Liver (tissue), 10 donors: ENCODE measurements at places on chromosomes 7 and 10. TPM values are rescaled to one million over a fixed set of nuclear protein-coding genes. Genes with fewer than 3 reads are reported as not detected.

The ADAM8 gene
- 5.4 TPM for total RNA-seq

The KLF6 gene
- total RNA-seq = 26.6 TPM

The GBX1 gene
- total RNA-seq = not detected

The CACNB2 gene
- 0.65 TPM for total RNA-seq

The MNX1 gene
- not detected for total RNA-seq

The C7orf33 gene
- not detected for total RNA-seq

The CALHM3 gene
- total RNA-seq = 0.14 TPM

The PLAU gene
- total RNA-seq = 1.0 TPM

The KNDC1 gene
- total RNA-seq = 8.0 TPM

The SPDYE16 gene
- 0.17 TPM for total RNA-seq

The SLC29A4 gene
- 2.8 TPM for total RNA-seq

The ADAMTS14 gene
- total RNA-seq = 0.33 TPM

- no peaks in the 10 kb centered on the region for H3K36me3 ChIP-seq
- H3K27me3 ChIP-seq = no peaks in the 10 kb centered on the region
- H3K4me1 ChIP-seq = no peaks in the 10 kb centered on the region
- H3K27ac ChIP-seq = no peak overlapping the region
- no peak overlapping the region for H3K4me3 ChIP-seq
Observed at GRCh38 chr10:17209881-17210280, 8.4 kb upstream of the TRDMT1 start.

DNA sequence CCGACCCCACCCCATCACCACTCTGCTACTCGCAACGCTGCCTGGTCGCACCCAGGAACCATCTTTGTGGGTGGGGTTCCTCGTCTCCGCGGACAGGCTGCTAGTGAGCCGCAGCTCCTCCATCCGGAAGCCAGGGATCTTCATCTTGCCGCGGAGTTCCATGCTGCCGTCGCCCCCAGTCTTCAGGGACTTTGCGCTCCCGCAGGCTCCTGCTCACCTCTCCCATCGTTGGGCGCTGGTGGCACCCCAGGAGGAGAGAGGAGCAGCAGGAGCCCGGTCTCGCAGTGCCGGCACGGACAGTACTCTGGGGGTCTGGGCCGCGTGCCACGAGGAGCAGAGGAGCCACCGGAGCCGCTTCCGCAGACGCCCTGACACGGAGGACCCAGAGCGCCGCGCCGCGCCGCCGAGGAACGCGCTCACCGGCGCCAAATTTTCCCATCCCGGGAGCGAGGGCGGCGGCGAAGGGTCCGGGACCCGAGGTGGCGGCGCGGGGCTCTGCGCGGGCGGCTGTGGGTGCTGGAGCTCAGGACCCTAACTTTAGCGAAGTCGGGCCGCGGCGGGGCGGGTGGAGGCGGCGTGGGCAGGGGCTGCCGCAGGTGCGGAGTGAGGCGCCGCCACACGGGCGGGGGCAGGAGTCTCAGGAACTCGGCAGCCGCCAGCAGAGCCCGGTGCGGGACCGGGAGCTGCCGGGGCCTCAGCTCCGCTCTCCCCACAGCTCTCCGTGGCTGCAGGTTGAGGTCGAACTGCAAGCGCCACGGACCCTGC lies 750.1 kb upstream of the SORCS1 start:
- no peaks in the 10 kb centered on the region for H3K36me3 ChIP-seq
- no peaks in the 10 kb centered on the region for H3K4me1 ChIP-seq
- H3K4me3 ChIP-seq = peak overlapping the region; percentile 15
- no peaks in the 10 kb centered on the region for H3K27me3 ChIP-seq

GRCh38 chr7:1314021-1314907 lies 81.6 kb downstream of the UNCX start:
- no peak overlapping the region for H3K27ac ChIP-seq
- no peaks in the 10 kb centered on the region for H3K36me3 ChIP-seq
- H3K27me3 ChIP-seq = no peaks in the 10 kb centered on the region

- no peak overlapping the region for H3K27ac ChIP-seq
- no peak for DNase-seq
- no peaks in the 10 kb centered on the region for H3K4me1 ChIP-seq
Observed at GRCh38 chr10:74669210-74669609, 157.2 kb upstream of the KAT6B start.

- DNase-seq = no peak
- no peak overlapping the region for H3K27ac ChIP-seq
- H3K36me3 ChIP-seq = no peaks in the 10 kb centered on the region
- peaks cover 11% of the 10 kb centered on the region for H3K4me1 ChIP-seq
Observed at GRCh38 chr7:154409703-154410311, 357.6 kb downstream of the DPP6 start.

DNA sequence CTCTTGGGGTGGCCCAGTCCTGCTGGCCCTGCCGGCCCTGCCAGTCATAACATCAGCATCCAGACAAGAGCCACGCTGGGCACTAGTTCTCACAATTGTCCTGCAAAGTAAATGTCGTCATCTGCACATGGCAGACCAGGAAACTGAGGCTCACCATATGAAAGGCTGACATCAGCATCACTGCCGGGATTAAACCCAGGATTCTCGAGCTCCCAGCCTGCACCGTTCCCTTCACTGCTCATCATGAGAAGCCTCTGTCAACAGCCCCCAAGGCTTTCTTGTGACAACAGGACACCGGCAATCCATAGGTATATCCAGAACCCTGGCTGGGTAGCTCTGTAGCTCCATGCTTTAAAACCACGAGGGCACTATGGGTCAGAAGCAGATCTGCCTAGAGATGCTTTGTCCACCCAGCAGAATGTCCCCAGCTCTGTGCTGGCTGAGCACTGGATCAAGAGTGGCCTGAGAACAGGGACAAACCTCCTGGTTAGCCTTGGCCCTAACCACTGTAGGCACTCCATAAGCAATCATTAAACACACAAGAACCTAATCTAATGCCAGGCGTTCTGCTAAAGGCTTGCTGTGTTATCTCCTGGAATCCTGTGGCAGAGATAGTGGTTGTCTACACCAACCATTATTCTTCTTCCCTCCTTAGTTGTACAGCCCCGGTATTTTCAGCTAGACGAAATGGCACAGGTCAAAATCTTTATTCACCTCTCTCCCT lies 41.2 kb upstream of the C10orf71 start:
- H3K36me3 ChIP-seq = no peaks in the 10 kb centered on the region
- H3K4me3 ChIP-seq = no peak overlapping the region
- DNase-seq = peak; percentile 20
- H3K4me1 ChIP-seq = no peaks in the 10 kb centered on the region
- H3K27me3 ChIP-seq = no peaks in the 10 kb centered on the region

GRCh38 chr10:119754085-119754484 lies 28.2 kb downstream of the INPP5F start:
- no peak overlapping the region for H3K27ac ChIP-seq
- DNase-seq = peak; percentile 43
- no peaks in the 10 kb centered on the region for H3K4me1 ChIP-seq
- H3K27me3 ChIP-seq = no peaks in the 10 kb centered on the region
- no peak overlapping the region for H3K4me3 ChIP-seq

DNA sequence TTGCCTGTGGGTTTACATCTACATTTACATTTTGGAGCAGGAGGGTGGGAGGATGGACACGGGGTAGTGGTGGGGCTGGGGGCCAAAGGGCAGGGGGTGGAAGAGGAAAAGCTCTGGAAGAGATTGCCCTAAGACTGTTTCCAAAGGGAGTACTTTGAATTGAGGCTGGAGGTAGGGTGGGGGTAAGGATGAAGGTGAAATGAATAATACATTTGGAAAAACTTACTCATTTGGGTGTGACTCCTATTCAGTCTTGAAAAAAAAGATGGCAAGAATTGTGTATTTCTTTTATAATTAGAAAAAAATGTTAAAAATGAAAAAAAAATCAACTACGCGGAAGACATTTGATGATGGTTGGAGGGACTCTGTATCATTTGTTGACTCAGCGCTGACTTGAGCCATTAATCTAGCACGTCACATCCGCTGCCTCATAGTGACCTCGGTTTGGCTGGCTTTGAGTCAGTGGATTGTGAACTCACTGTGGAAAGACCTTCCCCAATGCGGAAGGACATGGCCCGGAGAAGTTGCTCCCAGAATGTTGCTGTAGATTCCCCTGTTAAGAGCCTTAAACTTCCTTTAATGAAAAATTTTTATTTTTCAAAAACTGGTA lies 2.8 kb downstream of the FAM180A start:
- H3K4me3 ChIP-seq = no peak overlapping the region
- H3K27ac ChIP-seq = peak overlapping the region; percentile 70
- H3K4me1 ChIP-seq = no peaks in the 10 kb centered on the region

- H3K27ac ChIP-seq = no peak overlapping the region
- H3K36me3 ChIP-seq = no peaks in the 10 kb centered on the region
- H3K27me3 ChIP-seq = no peaks in the 10 kb centered on the region
- DNase-seq = no peak
- H3K4me1 ChIP-seq = no peaks in the 10 kb centered on the region
- no peak overlapping the region for H3K4me3 ChIP-seq
Observed at GRCh38 chr7:105838627-105839231, 37.7 kb downstream of the ATXN7L1 start.

- no peak for DNase-seq
- peaks cover 20% of the 10 kb centered on the region for H3K4me1 ChIP-seq
- no peak overlapping the region for H3K27ac ChIP-seq
Observed at GRCh38 chr7:97016381-97017191, 8.0 kb downstream of the DLX5 start.

DNA sequence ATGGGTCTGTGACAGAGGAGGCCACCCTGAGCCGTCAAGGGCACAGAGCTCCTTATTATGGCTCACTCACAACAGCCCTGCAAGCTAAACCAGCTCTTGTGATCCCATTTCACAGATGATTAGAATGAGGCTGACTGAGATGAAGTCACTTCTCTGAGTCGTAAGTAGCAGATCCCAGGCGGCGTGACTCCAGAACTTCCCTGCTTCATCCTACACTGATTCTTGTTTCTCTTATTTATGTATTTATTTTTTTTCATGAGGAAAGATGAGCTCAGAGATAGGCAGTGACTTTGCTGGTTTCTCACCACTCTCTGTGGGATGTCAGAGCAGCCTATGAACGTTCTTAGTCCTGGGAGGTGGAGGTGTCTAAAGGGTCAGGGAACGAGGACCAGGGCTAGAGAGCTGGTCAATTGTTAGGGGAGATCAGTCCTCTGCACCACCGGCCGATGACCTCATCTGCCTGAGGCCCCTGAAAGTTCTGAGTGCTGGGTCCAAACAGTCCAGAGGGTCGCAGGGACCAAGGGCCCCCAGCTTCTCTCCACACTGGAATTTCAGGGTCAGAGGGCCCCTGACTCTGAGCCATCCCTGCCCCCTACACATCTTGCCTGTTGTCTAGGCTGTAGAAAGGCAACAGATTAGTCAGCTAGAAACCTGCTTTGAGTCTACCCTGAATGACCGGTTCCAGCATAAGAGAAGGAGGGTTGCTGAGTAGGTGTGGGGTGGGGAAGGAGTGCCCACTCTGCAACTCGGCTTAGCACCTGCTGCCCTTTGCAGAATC lies 17.9 kb downstream of the CLRN3 start:
- H3K27ac ChIP-seq = no peak overlapping the region
- no peak overlapping the region for H3K4me3 ChIP-seq
- peaks cover 8% of the 10 kb centered on the region for H3K4me1 ChIP-seq
- H3K27me3 ChIP-seq = no peaks in the 10 kb centered on the region

DNA sequence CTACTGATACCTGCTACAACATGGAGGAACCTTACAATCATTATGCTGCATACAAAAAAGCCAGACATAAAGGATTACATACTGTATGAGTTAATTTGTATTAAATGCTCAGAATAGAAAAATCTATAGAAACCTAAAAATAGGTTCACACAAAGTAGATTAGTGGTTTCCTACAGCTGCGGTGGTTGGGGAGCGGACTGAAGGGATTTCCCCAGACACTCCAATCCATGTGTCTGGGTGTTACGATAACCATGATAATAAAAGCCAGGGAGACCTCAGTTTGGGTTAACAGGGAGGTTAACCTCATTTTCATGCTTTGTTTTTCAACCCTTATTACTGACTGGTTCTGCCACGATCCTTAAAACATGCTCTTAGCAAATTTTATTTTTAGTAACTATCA lies 355.9 kb downstream of the KCNMA1 start:
- H3K36me3 ChIP-seq = no peaks in the 10 kb centered on the region
- H3K27ac ChIP-seq = no peak overlapping the region
- no peak overlapping the region for H3K4me3 ChIP-seq
- H3K27me3 ChIP-seq = no peaks in the 10 kb centered on the region
- peaks cover 7% of the 10 kb centered on the region for H3K4me1 ChIP-seq
- no peak for DNase-seq

GRCh38 chr10:11403116-11403515 lies 208.3 kb downstream of the USP6NL start:
- H3K27me3 ChIP-seq = no peaks in the 10 kb centered on the region
- DNase-seq = no peak
- H3K4me3 ChIP-seq = no peak overlapping the region
- H3K27ac ChIP-seq = no peak overlapping the region

DNA sequence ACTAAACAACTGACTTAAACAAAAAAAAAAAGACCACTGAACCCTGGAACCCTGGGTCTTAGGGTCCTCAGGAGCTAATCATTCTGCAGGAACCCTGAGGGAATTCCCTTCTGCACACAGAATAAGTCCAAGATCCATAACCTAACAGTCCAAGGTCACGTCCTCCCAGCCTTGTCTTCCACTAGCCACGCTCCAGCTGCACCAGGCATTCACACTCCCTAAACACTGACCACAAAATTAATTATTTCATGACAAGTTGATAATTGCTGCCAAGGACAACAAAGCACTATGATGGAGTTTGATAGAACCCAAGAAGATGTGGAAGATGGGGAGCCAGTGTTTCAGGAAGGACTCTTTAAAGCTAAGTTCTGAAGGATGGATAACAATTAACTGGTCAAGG lies 130.6 kb downstream of the SH3PXD2A start:
- peaks cover 6% of the 10 kb centered on the region for H3K36me3 ChIP-seq
- H3K27me3 ChIP-seq = no peaks in the 10 kb centered on the region
- no peak overlapping the region for H3K27ac ChIP-seq
- DNase-seq = no peak
- H3K4me3 ChIP-seq = no peak overlapping the region

- no peak overlapping the region for H3K4me3 ChIP-seq
- no peak overlapping the region for H3K27ac ChIP-seq
- no peaks in the 10 kb centered on the region for H3K4me1 ChIP-seq
- H3K27me3 ChIP-seq = no peaks in the 10 kb centered on the region
Observed at GRCh38 chr10:100509241-100509840, 10.3 kb downstream of the SEC31B start.

GRCh38 chr7:20786421-20786778 lies 286 bp downstream of the SP8 start:
- no peak for DNase-seq
- peaks cover 12% of the 10 kb centered on the region for H3K4me1 ChIP-seq

DNA sequence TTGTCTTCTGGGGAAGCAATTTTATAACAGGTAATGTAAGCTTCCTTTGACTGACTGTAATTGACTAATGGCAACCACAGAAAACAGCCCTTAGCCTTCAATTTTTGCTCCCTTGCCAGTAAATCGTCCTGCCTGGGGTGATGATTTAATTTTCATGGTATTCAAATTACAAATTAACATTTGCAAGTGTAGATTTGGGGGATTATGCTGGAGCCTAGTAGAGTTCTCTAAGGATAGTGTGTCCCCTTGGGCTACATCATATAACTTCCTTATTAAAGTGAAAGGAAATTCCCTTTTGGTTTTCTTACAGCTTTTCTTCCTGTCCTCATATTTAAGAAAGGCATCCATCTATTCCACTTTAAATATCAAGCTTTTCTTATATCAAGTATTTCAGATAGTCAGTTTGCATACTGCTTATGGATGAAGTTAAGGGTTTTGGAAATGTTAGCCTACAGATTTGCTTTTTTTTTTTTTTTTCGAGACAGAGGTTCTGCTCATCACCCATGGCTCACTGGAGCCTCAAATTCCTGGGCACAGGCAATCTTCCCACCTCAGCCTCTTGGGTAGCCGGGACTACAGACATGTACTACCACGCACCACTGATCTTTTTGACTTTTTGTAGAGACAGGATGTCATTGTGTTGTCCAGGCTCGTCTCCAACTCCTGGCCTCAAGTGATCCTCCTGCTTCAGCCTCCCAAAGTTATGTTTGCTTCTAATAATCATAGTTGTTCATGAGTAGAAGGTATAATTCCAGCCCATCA lies 35.9 kb upstream of the HDAC9 start:
- no peak for DNase-seq
- H3K4me1 ChIP-seq = no peaks in the 10 kb centered on the region
- H3K27me3 ChIP-seq = no peaks in the 10 kb centered on the region
